ENCODE measurements at places on chromosomes 2 and 18.

- DNase-seq: no peak
These were observed 106.4 kb downstream of the CTAGE1 start for GRCh38 chr18:22311301-22311700.

DNA sequence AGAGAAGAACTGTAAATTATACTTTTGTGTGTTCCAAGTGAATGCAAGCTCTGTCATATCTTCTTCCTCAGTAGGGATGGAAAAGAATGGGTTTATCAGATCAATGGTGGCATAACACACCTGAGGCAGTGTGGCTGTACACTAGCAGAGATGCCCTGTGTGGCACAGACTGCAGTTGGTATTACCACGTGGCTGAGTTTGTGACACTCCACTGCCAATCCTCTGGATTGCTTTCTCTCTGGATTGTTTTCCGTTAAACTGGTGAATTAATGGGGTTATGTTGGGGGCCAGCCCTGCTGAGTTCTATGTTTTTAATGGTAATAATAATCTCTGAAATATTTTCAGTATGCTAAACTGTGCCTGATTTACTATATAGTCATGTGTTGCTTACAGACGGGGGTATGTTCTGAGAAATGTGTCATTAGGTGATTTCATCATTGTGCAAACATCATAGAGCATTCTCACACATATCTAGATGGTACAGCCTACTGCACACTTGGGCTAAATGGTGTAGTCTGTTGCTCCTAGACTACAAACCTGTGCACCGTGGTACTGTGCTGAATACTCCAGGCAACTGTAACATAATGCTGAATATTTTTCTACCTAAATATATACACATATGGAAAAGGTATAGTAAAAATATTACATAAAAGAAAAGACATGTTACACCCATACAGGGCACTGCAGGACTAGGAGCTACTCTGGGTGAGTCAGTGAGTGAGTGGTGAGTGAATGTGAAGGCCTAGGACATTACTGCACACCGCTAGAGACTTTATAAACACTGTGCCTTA lies 84.7 kb upstream of the ST6GAL2 start:
- DNase-seq: no peak

DNA sequence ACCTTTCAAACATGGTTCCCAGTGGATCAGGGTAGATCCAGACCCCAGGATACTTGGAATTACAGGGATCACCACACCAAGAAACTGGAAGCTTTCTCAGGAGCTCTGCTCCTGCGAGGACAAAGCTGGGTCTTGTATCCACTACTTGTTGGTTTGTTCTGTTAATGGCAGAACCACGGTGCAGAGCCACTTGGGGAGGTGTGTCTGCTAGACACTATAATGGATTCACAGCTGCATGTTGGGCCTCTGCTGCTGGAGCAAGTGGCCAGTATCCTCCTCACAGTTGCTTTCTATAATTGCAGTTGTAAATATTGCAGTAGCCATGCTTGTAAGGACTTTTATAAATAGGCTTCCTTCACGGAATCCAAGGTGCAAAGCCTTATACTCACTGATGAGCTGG lies 12.9 kb downstream of the FOSL2 start:
- DNase-seq: no peak

DNA sequence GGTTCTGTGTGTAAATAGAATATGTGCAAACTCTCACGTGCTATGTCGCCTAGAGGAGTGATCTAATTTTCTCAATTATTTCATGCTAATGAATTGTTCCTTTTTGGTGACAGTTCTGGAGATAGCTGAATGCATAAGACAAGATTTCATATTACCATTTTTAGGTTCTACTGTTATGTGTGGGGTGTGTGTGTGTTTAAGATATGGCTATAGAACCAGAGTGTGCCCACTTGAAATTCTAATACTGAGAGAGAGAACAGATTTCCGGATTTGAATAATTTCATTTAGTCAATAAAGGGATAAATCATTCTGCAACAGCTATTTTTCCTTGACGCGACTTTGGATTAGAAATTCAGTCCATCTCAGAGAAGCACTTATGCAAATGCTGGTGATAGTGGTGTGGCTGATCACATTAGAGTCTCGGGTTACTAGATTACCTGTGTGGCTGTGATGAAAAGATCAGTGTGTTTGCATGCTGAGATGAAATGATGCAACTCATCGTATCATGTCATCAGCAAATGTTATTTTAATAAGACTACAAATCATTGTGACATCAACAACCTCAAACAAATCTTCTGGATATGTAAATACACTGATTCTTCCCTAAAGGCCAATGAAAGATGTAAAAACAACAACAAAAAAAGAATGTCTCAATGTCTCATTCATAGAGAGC lies 415.9 kb downstream of the EPHA4 start:
- DNase-seq: no peak

- DNase-seq: no peak
These were observed 34.4 kb upstream of the PDIA6 start for GRCh38 chr2:10847008-10847407.

Data from stimulated activated CD8-positive, alpha-beta memory T cell treated with anti-CD3 and anti-CD28 coated beads, Interleukin-7, amount 100 ng/mL, for 4 hours (primary cell).